ENCODE measurements at places on chromosomes 1 and 21.

DNA sequence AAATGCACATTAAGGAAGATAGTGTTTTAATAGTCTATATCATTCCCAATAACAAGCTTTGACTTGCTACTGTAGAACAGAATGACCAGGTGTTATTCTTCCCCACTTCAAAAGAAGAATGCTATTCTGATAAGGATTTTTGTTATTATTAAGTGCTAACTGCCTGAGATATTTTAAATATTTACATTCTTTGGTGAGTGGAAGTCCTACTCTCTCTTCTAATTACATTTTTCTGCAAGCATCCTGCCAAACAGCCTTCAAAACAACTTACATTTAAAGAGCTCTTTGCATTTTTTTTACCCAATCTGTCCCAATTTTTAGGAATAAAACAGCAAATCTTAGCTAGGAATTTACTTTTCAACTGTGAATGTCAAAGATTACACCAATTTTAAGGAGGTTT lies 23.5 kb upstream of the SYDE2 start:
- no peak for DNase-seq

DNA sequence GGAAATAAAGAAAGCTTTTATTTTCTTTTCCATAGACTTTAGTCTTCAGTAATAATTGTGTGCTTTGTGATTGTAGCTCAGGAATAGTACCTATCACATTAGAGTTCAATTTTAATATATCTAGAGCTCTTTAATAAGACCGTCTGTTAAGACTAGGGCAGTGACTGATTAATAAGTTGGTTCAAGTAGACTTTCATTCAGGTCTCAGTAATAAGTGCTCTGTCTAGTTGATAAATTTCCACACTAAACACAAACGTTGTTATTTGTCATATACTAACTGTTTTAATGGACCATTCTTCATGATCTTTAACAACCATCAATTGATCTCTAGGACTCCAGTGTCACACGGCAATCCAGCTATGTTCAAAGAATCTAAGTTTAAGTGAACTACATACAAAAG lies 474.5 kb upstream of the ADGRL2 start:
- no peak for DNase-seq

DNA sequence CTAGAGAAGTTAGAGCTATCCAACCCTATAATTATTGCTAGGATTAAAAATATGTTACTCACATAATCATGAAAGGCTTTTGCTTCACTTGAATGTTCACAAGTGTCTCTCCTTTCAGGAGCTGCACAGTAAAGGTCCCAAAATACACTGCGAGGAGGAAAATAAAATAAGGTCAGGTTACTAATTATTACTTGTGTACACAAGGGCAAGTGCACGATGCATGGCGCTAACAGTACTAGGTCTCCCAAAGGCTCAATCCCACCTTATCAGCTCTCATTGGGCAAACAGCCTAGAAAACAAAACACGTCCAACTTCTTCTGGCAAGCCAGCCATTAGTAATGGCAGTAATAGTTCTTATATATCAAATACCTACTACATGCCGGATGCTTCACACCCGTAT lies 4.4 kb downstream of the SSBP3 start:
- DNase-seq: no peak

DNA sequence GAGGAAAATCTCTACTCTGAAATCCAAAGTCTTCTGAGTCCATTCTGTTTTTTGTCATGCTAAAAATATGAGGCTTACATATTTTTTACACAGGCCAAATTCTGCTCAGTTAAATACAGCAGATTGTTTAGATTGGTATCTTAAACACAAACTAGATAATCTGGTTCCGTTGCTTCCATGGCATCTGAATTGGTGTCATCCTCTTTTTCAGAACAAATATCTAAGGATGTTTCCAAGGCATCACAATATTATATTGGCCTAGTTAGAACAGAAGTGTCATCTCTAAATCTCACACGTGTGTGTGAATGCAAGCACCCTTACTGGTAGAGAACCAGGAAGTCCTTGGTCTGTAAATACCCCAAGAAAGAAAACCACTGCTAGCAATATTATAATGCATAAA lies 151.2 kb downstream of the NRIP1 start:
- DNase-seq: no peak

DNA sequence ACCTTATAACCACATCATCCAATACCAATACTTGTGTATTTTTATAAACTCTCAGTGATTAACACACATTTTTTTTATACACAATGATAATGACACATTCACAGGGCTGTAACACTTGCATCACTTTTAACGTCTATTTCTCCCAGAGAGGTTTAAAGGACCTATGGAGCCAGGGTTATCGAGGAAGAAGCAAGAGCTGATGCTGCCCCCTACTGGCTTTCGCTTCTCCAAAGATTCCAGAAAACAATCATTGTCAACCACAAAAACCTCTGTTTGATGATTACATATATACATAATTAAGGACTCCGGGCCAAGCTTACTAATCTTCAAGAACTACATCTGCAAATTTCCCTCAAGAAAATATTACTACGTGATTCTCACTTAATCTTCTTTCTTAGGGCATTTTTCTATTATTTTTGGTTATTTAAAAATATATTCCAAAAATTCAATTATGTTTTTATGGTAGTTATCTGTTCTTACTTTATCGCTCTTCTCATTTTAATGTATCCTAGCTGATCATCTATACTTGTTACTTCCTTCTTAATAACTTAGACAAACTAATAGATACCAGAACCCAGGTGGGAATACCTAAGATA lies 214.5 kb downstream of the VAV3 start:
- DNase-seq: peak; percentile 74

- no peak for DNase-seq
These were observed 209.9 kb downstream of the BARHL2 start for GRCh38 chr1:90507173-90507572.

GRCh38 chr1:227908359-227908758 lies 39.4 kb downstream of the WNT9A start:
- DNase-seq: no peak

- no peak for DNase-seq
These were observed 79.6 kb downstream of the SASS6 start for GRCh38 chr1:100053119-100053518.

DNA sequence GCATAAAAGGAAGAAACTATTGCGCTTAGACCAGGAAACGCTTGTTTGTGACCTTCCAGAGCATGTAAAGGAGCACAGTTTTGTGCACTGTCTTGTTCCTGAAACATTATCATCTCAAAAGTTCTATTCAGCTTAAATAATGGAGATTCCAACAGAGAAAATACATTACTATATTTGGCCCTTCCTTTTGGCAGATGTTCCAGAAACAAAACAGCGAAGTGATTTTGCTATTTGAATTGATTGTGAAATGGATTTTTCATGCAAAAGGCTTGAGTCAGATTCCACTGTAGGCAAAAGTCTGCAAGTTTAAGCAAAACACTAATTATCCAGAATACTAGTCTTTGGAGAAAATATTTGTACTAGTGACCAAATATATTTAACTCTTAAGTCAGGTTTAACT lies 80.3 kb upstream of the PTBP2 start:
- no peak for DNase-seq

- DNase-seq: peak; percentile 34
These were observed 7.7 kb upstream of the SLC5A9 start for GRCh38 chr1:48214820-48215219.

DNA sequence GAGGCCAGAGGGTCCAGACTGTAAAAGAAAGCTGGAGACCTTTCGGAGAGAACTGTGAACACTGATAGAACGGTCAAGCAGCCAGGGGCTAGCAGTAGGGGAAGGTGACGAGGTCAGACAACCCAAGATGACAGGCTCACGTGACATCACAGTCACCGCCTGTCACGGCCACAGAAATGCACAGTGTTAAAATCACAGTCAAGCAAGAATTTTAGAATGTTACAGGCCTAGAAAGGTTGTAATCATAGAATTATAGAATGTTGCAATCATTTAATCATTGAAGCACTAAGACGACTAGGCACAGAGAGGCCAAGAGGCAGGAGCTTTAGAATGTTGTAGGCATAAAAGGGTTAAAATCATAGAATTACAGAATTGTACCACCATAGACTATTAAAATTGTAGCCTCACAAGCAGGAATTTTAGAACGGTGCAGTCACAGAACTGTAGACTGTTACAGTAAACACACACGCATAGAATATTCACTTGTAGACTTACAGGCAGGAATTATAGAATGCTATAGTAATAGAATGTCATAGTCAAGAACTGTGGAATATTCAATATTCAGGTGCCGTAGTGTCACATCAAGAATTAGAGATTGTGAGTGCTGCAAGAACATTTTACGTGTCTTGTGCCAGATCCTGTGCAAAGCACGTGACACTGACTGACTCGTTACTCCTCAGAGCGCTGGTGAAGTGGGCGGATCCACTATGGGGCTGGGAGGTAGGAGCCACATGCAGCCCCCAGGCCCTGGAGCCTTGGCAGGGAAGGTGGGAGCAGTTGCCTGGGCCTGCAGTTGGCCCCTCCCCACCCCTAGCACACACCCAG lies 118.1 kb downstream of the EPHB2 start:
- peak; percentile 83 for DNase-seq

DNA sequence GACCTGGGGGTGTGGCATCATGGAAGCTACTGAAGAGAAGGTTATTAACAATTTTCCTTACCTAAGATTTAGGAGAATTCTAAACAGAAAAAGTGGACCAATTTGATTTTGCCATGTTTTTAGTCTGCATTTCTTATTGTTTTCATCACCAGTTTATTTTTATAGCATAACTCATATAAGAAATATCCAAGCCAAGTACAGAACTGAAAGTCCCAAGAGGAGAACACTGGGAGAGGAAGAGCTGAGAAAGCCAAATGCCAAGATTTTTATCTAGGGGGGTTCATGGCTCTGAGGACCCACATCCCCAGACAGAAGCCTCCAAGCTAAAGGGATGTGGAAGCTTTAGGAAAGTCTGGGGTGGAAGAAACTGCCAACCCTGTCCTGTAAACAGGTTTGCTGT lies 109.4 kb upstream of the DUSP10 start:
- no peak for DNase-seq

- DNase-seq: no peak
These were observed 35.6 kb upstream of the VASH2 start for GRCh38 chr1:212914789-212915188.

DNA sequence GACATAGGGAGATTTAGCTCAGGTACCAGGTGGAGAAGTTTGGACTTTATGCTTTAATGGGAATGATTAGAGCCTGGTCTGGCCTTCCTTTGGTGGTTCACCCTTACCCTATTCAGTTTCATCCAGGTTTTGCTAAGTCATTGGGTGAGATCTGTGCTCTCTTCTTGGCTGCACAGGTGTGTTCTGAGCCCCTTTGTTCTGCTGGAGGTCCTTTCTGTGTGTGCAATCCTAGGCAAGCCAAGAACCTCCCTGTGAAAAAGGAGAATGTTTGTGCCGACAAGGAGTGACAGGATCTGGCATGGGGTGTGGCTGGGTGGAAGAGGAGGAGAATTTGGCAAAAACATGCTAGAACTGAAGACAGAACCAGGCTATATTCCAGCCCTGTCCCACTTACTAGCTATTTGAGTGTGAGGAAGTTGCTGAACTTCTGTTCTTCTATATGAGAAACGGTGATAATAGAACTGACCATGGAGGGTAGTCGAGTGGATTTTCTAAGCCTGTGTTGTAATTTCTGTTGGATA lies 4.6 kb downstream of the GSTM5 start:
- no peak for DNase-seq

DNA sequence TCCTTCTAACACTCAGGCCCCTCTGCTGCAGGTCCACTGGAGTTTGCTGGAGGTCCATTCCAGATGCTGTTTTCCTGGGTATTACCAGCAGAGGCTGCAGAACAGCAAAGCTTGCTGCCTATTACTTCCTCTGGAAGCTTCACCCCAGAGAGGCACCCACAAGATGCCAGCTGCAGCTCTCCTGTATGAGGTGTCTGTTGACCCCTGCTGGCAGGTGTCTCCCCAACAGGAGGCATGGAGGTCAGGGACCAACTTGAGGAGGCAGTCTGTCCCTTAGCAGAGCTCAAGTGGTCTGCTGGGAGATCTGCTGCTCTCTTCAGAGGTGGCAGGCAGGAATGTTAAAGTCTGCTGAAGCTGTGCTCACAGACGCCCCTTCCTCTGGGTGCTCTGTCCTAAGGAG lies 204.8 kb downstream of the FCRL5 start:
- DNase-seq: no peak

DNA sequence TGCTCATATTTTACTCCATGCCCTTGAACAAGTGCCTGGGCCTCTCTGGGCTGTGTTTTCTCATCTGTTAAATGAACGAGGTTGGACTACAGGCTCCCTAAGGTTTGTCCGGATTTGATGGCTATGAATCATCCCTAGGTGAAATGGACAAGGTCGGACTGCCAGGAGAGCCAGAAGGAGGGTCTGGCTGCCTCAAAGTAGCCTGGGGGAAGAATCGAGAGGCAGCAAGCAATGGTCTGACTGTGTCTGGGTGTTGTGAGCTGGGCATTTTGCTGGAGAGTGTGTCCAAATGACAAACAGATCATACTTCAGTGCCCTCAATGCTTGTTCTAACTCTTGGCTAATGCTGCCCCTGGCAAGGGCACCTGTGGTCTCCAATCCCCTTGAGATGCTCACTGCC lies 730.9 kb downstream of the PTPRU start:
- peak; percentile 88 for DNase-seq

DNA sequence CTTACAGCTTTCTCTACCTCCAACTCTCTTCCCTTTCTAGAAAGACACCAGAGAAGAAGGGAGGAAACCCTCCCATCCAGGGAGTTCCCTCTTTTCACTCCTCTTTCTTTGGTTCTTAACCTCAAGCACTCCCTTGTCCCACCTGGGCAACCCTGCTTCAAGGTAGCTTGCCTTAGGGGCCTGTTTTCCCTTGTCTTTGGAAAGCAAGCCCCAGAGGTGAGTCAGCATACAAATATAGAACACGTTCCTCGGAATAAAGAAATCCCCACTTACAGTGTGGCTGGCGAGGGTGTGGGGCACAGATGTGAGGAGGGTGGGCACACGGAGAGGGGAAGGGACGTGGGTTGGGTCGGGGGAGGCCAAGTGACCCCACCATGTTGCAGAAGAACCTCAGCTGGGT lies 26.1 kb upstream of the KCNE2 start:
- DNase-seq: no peak

DNA sequence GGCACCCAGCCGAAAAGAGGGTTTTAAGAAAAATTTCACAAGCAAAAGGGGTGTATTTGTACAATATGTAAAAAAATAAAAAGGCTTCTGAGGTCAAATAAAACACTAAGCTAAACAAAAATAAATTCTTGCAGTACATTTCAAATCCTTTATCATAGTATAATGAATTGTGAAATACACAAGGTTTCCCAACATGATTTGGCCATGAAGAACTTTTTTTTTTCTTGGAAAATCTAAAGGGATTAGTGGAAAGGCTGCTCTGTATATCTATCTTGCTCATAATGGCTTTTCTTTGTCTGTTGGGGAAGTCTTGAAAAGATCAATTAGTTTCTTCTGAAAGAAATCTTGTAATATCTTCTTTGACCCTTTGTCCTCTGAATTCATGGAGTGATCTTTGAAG lies 593.4 kb downstream of the PLPP3 start:
- no peak for DNase-seq

GRCh38 chr1:77504986-77505385 lies 177.5 kb downstream of the ZZZ3 start:
- DNase-seq: no peak

All from islet precursor cell (in vitro differentiated cells).